ENCODE measurements at places on chromosomes 4 and X. TPM values are rescaled to one million over a fixed set of nuclear protein-coding genes. Genes with fewer than 3 reads are reported as not detected.

The MAGEA2B gene
- not detected for total RNA-seq

- no peak for DNase-seq
Measured at GRCh38 chr4:169852481-169852880, 94.7 kb upstream of the HPF1 start.

The SMR3B gene
- total RNA-seq = not detected

GRCh38 chr4:15891312-15891711, 47.2 kb downstream of the FGFBP1 start:
- DNase-seq = no peak

- DNase-seq = no peak
Measured at GRCh38 chr4:42088386-42088785, 64.1 kb downstream of the BEND4 start.

The SHOX gene
- total RNA-seq = not detected

The CHRNA9 gene
- not detected for total RNA-seq

DNA sequence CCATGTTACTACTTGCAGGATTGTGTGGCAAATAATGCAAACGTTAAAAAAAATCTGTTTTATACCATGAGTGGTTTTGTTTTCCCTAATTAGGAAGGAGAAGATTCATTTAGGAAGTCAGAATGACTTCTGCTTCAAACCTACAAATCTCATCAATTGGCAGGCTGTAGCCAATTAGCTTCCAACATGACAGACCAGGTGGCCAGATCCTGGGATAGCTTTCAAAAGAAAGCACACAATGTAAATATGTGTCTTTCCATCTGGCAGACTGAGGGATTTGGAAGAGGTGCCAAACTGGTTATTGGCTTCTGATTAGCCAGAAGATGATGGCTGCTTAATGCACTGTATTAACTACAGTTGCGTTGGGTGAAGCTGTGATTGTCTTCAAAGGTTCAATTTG, 432.8 kb downstream of the ANKRD50 start:
- DNase-seq = no peak

GRCh38 chr4:79575709-79576428, 167.8 kb upstream of the GK2 start:
- no peak for DNase-seq

DNA sequence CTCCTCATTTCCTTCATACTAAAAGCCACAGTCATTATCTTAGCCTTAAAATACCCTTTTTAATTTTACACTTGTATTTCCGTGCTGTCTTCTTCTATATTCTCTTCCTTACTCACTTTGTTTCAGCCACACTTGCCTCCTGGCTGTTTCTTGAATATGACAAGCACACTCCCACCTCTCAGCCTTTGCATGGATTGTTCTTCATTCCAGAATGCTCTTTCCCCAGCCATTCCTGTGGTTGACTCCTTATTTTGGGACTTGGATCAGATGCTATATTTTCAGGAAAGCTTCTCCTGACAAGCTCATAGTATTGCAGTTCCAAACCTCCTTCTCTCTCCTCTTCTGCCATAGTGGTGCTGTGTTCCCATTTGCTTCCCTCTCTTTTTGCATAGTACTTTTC, 291.3 kb downstream of the PDHA2 start:
- DNase-seq = no peak

DNA sequence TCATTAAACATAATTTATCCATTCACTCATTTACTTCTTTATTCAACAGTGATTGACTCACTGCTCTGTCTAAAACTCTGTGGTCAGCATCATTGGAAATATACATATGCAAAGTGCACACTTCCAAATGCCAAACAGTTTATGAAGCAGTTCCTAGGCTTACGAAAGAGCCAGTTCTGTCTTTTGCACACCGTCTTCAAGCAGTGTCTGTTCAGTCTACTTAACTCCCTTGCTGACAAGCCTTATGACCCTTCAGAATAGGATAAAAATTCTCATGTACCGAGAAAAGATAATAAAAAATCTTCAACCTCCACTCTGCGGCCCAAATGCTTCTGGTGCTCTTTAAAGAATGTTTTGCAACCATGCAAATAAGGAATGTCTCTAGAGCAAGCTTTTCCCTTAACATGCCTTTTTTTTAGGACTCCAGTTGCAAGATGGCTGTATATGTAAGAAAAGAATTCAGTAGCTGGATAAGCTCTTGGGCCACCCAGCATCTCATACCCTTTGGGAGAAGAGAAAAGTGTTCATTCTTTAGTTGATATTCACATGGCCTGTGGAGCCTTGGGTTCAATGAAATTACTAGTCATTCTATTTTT, 1037.0 kb upstream of the SLIT2 start:
- no peak for DNase-seq

GRCh38 chr4:130054908-130055307, 959.0 kb downstream of the C4orf33 start:
- no peak for DNase-seq

The XPNPEP2 gene
- 2.5 TPM for total RNA-seq

GRCh38 chr4:13982010-13982409, 354.5 kb upstream of the BOD1L1 start:
- no peak for DNase-seq

DNA sequence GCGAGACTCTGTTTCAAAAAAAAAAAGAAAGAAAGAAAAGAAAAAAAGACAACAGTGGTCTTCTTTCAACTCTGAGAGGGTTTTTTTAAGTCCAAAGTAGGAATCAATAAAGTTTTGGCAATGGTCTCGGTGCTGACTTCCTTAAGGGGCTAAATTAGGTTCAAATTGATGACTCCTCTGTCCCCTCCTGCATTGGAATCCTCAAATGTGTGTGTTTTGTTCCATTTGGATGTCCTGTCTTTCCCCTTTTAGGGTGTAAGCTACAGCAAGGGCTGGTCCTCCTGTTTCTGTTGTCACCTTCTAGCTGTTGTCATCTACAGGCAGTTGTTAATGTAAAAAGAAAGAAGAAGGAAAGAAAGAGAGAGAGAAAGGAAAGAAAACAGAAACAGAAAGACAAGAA, 84.3 kb upstream of the PLAC1 start:
- no peak for DNase-seq

The SYNPO2 gene
- total RNA-seq = 30.2 TPM

DNA sequence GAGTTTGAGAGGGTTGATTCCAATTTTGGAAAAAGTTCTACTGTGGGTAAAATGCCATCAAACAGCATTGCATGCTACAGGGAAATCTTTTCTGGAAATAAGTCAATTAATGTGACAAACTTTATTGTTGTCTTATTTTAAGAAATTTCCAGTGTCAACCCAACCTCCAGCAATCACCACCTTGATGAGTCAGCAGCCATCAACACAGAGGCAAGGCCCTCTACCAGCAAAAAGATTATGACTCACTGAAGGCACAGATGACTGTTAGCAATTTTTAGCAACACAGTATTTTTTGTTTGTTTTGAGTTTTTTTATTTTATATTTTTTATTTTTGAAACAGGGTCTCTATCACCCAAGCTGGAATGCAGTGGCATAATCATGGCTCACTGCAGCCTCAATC, 165.4 kb upstream of the C1QTNF7 start:
- DNase-seq = no peak

The SASH3 gene
- 7.3 TPM for total RNA-seq

DNA sequence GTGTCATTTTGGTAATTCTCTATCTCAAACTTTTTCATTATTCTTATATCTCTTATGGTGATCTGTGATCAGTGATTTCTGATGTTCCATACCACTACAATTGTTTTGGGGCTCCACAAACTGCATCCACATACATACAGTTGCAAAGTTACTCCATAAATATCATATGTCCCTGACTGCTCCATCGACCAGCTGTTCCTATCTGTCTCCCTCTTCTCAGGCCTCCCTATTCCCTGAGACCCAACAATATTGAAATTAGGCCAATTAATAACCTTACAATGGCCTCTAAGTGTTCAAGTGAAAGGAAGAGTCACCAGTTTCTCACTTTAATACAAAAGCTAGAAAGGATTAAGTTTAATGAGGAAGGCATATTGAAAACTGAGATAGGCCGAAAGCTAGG, 108.7 kb downstream of the ANAPC10 start:
- DNase-seq = no peak

GRCh38 chr4:119020158-119020557, 115.5 kb upstream of the MYOZ2 start:
- DNase-seq = no peak

The CRMP1 gene
- total RNA-seq = 0.81 TPM

DNA sequence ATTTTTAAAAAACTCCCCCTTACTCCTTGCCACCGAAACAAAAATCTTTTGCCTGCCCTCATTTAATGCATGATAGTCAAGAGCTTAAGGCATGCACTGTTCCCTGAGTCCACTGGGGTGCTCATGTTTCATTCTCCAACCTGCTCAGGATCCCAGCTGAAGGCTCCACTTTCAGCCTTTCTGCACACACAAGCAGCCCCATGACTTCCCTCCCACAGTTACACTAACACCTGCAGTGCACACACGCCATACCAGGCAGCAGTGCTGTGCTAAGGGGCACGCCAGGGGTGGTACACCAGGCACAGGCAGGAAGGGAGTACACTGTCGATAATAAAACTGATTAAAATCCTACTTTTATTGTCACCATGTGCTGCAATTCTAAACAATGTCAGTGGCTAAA, 385.2 kb downstream of the BMPR1B start:
- peak; percentile 46 for DNase-seq
